Cardiac fibroblast (primary cell): ENCODE measurements at places on chromosomes 7 and 10.

DNA sequence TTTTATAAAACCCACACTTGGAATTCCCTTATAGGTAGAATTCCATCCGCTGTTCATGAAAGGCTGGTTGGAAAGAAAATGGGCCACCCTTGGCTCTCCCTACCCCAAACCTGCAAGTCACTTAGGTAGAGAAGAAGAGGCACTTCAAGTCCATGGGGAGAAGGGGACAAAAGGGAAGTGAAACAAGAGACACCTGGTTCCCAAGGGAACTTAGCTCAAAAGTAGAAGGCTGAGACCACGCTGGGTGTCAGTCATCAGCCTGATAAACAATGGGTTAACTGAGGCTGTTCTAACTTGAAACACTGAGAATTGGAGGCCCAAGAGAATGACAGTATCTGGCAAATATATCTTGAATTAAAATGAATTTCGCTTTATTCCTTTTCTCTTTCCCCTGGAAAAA lies 330.8 kb upstream of the NFE2L3 start:
- no peak for DNase-seq

DNA sequence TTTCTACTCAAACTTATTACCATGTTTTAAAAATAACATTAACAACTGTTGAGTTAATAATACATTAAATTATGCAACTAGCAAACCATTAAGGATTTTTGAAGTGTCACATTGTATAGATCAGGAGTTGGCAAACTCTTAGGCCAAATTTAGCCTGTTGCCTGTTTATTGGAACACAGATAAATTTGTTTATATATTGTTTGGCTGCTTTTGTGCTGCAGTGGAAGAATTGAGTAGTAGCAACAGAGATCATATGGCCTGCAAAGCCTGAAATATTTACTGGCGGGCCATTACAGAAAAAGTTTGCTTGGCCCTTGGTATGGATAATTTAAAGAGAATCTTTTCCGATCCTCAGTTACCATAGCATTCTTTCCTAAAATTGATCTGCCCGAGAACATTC lies 50.7 kb upstream of the TMEM236 start:
- DNase-seq = no peak

DNA sequence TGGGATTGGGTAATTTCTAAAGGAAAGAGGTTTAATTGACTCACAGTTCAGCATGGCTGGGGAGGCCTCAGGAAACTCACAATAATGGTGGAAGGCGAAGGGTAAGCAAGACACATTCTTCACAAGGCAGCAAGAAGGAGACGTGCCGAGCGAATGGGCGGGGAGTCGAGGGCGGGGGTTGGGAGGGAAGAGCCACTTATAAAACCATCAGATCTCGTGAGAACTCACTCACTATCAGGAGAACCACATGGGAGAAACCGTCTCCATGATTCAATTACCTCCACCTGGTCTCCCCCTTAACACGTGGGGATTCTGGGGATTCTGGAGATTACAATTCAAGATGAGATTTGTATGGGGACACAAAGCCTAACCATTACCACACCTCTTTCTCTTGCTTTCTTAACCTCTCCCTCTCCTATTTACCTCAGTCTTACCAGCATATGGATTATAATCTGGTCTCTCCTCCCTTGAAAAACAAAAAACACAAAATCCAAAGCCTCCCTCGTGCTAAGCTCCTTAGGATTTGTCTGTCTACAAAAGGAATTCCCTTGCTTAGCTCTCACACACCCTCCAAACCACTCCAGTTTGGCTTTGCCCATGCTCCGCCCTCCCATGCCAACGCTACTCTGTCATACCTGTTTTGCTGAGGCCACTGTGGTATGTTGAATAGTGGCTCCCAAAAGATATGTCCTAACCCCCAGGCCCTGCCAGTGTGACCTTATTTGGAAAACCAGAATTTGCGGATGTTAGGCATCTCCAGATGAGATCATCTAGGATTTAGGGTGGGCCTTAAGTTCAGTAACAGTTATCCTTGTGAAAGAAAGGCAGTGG lies 19.6 kb upstream of the EFCAB10 start:
- DNase-seq = no peak

- DNase-seq = peak; percentile 79
Observed at GRCh38 chr10:91598211-91598977, 34.5 kb downstream of the PPP1R3C start.

DNA sequence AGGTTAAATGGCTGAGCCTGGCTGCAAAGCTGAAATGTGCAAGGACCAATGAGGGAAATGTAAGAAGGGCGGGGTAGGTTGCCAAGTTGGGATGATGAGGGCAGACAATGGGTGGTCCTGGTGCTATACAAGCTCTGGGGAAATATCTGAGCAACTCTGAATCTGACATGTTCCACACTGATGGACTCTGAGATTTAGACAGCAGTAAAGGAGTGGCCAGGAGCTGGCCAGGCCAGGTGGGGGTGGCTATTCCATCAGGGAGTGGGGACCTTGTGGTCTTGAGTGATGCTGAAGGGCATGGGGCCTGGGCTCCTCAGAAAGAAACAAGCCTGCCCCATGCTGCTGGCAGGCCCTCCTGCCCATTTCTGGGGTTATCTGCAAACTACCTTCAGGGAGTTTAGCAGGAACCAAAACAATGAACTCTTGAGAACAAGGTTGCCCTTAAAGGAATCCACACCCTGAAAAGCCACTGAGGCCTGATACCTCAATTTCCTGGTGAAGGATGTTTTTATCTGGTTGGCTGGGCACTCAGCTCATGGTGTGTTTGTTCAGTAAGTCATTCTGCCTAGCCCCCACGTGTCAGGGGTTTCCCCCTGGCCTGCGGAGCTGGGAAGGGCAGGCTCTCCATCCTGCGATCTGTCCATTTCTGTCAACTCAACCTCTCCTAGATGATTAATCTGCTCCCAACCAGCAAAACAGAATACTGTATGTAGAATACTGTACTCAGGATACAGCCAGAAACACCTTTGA lies 143.3 kb upstream of the TNS3 start:
- no peak for DNase-seq

GRCh38 chr7:70771451-70771850 lies 360.5 kb upstream of the GALNT17 start:
- DNase-seq = no peak

- peak; percentile 33 for DNase-seq
Observed at GRCh38 chr7:151251328-151251688, 2.8 kb upstream of the SMARCD3 start.

- DNase-seq = no peak
Observed at GRCh38 chr7:35261041-35261440, 7.1 kb upstream of the TBX20 start.

- no peak for DNase-seq
Observed at GRCh38 chr10:131531265-131532190, 220.0 kb upstream of the TCERG1L start.

DNA sequence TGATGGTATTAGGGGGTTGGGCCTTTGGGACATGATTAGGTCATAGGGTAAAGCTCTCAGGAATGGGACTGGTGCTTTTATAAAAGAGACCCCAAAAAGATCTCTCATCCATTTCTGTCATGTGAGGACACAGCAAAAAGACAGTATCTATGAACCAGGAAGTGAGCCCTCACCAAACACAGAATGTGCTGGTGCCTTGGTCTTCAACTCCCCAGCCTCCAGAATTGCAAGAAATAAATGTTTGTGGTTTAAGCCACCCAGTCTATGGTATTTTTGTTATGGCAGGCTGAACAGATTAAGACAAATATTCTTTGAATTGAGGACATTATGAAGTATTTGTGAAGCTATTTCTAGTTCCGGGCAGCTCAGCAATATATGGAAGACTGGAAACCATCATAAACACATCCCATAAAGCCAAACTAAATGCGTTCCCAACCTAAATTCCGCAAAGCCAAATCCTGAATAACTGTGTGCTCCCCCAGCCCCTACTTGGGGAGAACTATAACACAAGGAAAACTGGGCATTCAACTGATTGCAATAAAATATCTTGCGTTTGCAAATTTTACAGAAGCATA lies 153.7 kb downstream of the GALNT17 start:
- no peak for DNase-seq

DNA sequence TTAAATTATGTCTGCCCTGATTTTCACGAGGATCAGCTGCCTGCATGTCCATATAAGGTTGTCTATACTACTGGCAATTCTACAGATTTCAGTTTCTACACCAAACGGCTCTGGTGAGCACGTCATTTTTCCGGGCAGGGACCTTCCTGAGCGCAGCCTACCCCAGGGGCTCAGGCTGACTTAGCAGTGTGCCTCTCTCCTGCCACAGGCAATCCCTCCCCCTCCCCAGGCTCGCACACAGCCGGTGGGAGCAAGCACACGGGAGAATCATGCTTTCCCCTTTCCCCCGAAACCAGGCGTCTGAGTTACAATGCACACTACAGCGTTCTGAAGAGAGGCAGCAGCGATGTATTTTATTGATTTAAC lies 1.7 kb downstream of the KLF6 start:
- DNase-seq = no peak

DNA sequence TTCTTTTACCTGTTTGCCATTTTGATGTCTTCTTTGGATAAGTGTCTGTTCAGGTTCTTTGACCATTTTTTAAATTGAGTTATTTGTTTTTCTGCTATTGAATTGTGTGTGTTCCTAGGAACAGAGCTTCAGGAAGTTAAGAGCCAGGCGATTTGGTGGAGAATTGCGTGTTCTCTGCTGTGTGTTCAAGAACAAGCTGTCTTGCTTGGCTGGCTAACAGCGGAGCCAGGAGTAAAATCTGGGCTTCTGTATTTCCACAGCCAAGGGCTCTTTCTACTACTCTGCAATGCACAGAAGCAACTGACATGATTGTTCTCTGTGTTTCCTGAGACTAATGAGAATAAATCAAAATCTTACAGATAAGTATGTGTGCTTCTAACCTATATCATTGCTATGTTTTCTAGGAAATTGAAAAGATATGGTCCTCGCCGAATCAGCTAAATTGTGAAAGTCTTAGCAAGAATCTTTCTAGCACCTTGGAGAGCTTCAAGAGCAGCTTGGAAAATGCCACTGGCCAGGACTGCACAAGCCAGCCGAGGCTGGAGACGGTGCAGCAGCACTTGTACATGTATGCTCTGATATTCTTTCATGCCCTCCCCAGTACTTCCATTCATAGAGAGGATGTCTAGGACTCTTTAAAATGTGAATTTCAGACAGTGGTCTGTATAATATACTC lies 124.2 kb downstream of the ABCA13 start:
- no peak for DNase-seq

DNA sequence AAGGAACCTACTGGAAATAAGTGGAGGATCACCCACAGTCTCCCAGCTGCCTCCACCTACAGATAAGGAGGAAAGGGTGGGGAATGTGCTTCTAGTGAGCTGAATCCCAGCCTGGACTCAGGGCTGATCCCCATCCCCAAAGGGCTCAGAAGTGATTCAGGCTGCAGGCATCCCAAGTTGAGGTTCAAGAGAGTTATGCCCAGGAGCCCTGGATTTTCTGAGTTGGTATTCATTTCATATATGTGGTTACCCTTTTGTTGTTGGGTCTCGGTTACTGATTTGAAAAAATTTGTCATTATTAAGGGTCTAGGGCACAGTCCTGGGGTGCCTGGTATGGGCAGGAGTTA lies 30.0 kb upstream of the SRGN start:
- DNase-seq = peak; percentile 67

- DNase-seq = no peak
Observed at GRCh38 chr7:151245360-151246101, 3.0 kb downstream of the SMARCD3 start.

DNA sequence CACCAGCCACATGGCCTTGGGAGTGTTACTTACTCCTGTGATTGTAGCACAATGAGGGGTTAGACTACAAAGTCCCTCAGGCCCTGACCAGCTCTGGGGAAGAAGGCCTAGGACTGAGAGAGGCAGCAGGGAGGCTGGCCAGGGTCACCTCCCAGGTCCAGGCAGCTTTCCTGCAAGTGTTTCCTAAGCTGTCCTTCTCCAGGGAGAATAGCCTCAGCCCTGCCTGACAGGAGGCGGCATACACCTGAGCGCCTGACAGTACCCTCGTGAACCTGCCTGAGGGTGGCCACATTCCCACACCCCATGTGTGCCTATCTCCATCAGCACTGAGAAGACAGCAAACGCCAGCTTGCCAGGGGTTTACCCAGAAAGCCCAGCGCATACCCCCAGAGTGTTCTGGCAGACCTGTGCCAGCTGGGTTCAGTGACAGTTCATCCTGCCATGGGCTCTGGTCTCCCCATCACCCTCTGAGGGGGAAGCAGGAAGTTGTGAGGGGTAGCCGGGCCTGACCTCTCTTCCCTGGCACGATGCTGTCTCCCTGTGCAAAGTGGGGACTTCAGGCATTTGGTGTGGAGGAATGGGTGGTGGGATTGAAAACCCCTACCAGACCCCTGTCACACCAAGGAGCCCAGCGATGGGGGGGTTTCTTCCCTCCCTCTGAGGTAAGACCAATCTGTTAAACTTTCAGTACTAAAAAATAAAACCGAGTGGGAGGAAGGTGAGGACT lies 56.3 kb upstream of the CAMK2B start:
- DNase-seq = no peak
